SK-MEL-5 (cell line): ENCODE measurements at places on chromosomes 16 and 17.

- no peak for DNase-seq
Measured at GRCh38 chr16:85088570-85089199, 23.6 kb downstream of the CIBAR2 start.

- no peak for DNase-seq
Measured at GRCh38 chr16:71350821-71351557, 7.5 kb upstream of the CALB2 start.

- DNase-seq: no peak
Measured at GRCh38 chr16:55632259-55632658, 23.5 kb upstream of the SLC6A2 start.

DNA sequence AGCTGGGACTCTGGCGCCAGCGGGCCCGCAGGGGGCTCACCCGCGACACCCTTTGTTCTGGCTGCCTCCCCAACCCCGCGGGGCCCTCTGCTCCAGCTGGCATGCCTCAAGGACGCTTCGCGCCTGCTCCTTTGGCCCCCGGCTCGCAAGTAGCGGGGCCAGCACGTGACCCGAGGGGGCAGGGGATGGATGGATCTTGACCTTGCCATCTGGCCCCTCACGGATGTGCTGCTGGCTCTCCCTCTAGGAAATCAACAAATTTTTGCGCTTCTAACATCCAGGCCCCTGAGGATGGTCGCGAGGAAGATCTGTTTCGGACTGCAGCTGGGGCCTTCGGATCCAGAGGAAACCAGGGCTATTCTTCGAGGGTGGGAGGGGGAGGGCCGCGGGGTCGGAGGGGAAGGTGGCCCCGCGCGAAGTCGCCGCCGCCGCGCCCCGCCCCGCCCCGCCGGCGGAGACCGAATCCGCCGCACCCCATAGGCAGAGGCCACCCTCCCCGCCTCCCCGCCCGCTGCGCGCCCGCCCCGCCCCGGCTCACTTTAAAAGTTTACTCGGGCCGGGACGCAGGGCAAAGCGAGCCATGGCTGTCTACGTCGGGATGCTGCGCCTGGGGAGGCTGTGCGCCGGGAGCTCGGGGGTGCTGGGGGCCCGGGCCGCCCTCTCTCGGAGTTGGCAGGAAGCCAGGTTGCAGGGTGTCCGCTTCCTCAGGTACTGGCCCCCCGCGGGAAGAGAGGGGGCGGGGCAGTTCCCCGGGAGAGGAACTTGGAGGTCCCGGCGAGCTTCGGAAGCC is at the start of gene ACSF2:
TSS of gene ACSF2 (plus strand) at position 537 of the 790 bp plus-strand sequence. CDS start at position 581, 44 bp downstream.
- peak; percentile 53 for DNase-seq

DNA sequence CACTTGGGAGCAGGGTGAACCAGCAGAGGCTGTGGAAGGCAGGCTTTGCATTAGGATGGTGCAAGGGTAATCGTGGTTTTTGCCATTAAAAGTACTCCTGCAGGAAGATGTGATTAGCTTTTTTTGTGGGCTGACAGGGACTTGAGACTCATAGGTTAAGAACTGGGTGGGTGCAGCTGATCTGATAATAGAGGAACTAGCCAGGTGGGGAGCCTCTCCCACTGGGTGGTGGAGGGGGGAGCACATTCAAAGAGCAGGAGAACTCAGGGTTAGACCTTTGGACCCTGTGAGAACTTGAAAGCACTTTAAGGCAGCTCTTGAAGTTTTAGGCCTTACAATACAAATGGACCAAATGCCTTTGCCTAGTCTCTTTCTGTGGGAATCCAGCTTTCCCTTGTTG is 32.4 kb downstream of the CCL4 start:
- DNase-seq: no peak

DNA sequence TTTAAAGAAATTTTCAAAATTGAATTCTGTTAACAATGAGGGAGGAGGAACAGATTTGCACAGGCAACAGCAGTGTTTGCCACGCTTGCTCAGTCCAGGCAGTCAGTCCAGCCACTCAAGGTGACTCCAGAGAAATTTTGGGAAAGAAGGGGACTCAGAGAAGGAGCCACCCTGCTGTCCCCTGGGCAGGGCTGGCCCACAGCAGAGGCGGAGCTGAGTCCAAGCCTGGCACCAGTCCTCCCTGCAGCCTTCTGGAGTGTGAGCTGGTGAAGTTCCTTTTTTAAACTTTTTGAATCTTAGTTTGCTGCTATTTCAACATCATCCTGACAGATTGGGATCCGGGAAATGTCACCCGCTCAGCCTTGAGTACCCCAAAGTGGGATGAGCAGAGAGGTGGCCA is 14.5 kb upstream of the SLC47A2 start:
- DNase-seq: no peak

- DNase-seq: peak; percentile 43
Measured at GRCh38 chr17:41965694-41966462, 717 bp upstream of the CNP start.

- no peak for DNase-seq
Measured at GRCh38 chr17:7709031-7709430, 4.0 kb downstream of the EFNB3 start.

DNA sequence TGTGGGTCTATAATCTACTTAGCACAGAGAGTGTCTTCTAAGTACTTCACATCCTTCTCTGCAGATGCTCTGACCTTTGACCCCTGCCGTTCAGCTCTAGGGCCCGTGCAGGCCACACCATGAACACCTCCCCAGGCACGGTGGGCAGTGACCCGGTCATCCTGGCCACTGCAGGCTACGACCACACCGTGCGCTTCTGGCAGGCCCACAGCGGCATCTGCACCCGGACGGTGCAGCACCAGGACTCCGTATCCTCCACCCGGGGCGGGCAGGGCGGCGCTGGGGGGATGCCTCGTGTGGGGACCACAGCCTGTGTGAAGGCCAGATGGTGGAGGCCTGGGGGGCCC is 686 bp downstream of the MLST8 start:
- no peak for DNase-seq

GRCh38 chr17:82449883-82450356 is 632 bp downstream of the CYBC1 start:
- no peak for DNase-seq

GRCh38 chr17:47733674-47734410 is 806 bp downstream of the TBX21 start:
- no peak for DNase-seq

DNA sequence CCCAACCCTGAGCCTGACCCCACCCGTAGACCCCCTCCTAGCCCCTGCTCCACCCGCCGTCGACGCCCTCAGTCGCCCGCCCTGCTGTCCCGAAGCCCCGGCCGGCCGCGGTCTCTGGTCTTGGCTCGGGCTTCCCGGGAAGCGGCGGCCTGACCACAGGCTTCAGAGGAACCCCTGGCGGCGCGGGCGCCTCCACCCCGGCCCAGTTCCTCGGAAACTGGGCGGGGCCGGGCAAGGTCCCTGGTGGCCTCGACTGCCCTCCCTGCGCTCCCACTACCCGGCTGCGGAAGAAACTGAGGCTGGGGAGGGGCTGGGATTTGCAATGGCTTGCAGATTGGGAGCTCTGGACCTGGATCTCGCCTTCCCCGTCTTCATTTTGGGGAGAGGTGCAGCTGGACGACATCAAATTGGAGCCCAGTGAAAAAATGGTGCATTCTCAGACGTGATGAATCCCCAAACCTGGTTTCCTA is 692 bp upstream of the SOCS1 start:
- DNase-seq: peak; percentile 26

DNA sequence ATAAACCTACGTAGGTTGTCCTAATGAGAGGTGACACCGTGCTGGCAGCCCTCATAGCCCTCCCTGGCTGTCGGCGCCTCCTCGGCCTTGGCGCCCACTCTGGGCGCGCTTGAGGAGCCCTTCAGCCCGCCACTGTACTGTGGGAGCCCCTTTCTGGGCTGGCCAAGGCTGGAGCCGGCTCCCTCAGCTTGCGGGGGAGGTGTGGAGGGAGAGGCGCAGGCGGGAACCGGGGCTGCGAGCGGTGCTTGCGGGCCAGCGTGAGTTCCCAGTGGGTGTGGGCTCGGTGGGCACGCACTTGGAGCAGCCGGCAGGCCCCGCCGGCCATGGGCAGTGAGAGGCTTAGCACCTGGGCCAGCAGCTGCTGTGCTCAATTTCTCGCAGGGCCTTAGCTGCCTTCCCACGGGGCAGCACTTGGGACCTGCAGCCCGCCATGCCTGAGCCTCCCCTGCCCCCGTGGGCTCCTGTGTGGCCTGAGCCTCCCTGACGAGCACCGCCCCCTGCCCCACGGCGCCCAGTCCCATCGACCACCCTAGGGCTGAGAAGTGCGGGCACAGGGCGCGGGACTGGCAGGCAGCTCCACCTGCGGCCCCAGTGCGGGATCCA is 40.1 kb upstream of the AMZ2 start:
- DNase-seq: no peak

- no peak for DNase-seq
Measured at GRCh38 chr16:50381679-50382440, 13.1 kb upstream of the BRD7 start.

GRCh38 chr16:53068423-53068833 is 13.6 kb downstream of the CHD9 start:
- DNase-seq: no peak

DNA sequence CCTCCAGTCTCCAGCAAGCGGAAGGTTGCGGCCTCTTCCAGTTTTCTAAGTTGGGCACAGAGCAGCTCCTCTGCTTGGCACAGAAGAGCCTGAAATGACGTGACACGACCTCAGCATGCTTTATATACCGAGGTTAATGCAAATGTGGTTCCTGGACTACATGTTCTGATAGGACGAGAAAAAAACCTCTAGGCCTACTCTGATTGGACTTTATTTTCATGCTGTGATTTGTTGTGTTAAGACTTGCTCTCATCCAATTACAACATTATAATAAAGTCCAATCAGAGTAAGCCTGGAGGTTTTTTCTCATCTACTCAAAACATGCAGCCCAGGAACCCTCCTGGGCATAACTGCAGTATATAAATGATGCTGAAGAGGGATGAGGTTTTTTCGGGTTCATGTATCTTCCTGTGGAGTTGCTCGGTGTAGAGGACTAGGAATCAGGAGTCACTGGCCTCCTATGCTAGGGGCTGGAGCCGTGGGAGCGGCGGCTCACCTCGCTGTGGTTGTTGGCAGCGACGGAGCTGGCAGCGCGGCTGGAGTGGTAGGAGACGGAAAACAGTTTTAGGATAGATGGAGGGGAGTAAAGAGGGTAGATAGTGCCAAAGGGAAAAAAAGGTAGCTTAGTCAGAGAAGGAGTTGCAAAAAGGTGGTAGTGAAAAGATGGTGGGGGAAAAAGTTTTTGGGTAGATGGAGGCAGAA is 878.0 kb downstream of the KCNJ18 start:
- no peak for DNase-seq

- no peak for DNase-seq
Measured at GRCh38 chr16:1556254-1556653, 22.8 kb downstream of the TMEM204 start.

- DNase-seq: no peak
Measured at GRCh38 chr16:27383556-27384243, 18.3 kb upstream of the IL21R start.

DNA sequence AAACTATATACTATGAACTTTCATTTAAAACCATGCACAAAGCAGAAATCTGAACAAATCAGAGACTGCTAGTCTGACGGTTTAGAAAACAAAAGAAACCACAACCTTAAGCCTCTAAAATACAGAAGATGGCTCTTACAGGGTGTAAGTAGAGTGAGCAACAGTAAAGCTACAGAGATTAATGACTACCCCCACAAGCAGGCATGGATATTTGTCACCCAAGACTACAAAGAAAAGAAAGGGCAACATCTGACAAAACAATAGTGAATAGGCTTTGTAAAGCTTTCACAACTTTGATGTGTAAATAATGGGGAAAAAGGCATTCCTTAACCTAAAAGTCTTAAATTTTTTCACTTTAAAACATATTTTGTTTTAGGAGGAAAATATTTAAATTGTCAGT is 75.0 kb downstream of the SPAG9 start:
- DNase-seq: peak; percentile 65

GRCh38 chr16:20838240-20838639 is 31.9 kb downstream of the REXO5 start:
- DNase-seq: no peak

GRCh38 chr16:15644267-15644961 is 1.5 kb upstream of the MARF1 start:
- peak; percentile 81 for DNase-seq

DNA sequence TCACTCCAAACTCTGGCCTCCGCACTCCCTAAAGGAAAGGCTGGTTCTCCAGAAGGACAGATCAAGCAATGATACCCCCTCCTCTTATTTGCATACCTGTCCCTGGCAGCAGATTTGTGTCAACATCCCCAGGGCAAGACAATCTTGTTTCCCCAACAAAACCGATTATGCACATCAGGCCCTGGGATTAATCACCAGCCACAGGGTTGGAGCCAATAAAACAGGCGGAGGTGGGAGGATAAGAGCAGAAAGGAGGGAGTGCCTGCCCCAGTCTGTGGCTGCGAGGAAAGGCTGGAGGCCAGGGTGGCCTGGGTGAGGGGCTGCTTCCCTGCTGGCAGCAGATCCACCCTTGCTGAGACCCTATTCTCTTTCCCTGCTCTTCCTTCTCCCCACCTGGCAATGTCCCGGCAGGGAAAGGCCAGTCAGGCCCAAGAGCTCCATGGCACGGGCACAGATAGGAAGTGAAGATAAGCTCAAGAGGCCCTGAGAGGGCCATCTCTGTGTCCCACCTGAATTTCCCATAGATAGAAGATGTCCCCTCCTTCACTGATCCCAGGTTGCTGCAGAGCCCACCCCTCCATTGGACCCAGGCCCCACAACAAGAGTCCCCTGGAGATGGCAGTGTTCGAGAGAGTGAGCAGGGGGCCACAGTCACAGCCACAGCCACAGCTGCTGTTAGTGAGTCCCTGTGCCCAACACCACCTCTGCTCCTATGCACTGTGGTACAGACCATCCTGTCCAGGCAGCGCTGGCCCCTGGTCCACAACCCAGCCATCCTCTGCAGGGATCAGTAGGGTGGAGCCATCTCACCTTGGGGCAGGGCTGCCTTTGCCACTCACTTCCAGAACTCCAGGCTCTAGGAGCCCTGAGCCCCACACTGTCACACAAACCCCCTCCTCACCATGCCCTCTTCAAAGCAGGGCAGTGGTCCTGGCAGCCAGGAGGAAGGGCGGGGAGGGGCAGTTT is 137.5 kb downstream of the SDK2 start:
- DNase-seq: no peak

GRCh38 chr17:37025238-37025637 is 76.5 kb downstream of the AATF start:
- no peak for DNase-seq
